Fibroblast of lung (primary cell): ENCODE measurements at places on chromosomes 2 and 18. TPM values are rescaled to one million over a fixed set of nuclear protein-coding genes. Genes with fewer than 3 reads are reported as not detected.
A peak's percentile ranks its signal among the peaks of the same experiment; 100 is the strongest.

DNA sequence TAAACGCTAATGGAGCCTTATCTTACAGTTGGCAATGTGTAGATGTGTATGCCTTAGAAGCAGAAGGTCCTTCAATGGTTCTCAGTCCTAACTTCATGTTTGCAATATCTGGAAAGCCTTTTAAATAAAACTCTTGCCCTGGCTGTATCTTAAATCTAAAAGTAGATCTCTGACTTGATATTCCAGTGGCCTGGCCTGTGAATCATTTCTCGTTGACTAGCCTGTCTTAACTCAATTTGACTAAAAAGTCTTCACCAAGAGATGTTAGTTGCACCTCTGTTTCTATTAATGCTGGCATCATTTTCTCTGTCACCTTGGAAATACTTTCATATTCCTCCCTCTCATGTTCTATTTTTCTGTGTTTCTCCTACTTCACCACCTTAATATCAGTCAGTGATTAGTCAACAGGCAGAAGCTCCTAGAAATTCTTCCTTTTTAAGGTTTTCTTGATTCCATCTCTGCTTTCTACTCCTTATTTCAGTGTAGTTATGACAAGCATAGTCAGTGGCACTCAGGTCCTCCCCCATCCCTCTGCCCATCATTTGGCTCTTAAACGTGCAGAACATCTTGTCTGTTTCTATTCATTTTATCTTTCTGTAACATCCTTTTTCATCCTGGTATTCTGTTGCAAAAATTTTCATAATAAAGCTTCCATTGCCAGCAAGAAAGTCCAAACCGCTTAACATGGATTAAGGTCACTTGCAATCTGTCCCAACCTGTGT is 4.3 kb downstream of the ITGAV start:
- no peak for DNase-seq

GRCh38 chr2:235666213-235666781 is 172.5 kb downstream of the AGAP1 start:
- DNase-seq, result peak; percentile 95

DNA sequence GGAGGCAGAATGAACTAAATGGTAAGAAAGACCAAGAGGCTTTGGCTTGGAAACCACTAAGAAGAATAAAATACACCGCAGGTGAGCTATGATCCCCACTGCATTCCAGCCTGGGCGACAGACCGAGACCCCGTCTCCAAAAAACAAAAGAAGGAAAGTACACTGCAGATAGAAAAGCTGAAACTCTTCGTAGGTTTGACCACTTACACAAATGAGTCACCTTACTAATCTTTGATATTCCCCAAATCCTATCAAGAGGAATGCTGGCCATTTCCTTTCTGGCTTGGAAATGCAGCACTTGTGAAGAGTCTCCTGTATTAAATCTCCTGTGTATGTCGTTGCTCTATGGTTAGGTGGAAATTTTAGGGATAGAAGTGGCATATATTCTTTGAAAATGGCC is 108.8 kb downstream of the MTCL1 start:
- DNase-seq, result peak; percentile 92

Gene MOCOS
- 9.0 and 13.9 TPM in 2 replicates for total RNA-seq

Gene ZNF516
- total RNA-seq, result 28.0 and 32.7 TPM in 2 replicates

DNA sequence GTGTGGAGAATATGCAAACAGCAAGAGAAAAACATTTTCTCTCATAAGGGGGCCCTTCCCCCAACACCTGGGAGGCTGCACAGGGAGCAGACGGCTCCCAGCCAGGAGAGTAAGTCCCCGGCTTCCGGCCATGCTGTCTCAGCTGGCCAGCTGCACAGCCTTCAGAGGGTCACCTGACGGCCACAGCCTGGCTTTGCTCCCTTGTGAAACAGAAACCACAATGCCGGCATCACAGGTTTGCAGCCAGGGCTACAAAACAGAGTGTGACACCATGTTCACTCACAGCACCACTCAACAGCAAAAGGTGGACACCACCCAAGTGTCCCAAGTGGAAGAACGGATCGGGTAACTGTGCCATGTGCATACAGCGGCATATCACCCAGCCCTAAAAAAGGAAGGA is 86.9 kb upstream of the GPC1 start:
- DNase-seq, result no peak

Gene RESP18
- total RNA-seq, result not detected in 2 replicates

DNA sequence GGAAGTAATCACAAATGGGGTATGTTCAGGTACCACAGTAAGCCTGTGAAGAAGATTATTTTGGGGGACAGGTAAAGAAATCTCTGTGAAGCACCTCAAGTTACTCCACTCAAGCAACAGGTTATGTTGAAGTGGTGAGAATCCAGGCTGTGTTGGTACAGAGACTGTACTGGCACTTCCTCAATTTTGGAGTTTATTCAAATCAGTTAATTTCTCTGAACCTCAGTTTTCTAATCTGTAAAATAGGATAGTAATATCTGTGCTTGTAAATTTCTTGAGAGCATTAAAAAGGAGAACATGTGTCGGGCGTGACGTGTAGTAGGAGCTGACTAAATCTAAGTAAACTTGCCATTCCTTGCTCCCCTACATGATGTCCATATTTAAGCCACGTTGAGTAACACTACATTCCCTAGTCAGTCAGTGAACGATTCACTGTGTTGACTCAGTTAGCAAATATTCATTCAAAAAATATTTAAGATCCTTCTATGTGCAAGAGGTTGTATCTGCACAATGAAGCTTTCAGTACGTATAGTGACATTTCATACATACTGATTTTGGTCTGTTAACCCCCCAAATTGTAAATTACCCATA is 504.2 kb downstream of the ZEB2 start:
- peak; percentile 89 for DNase-seq

Gene LMAN2L
- total RNA-seq, result 27.0 and 41.1 TPM in 2 replicates

DNA sequence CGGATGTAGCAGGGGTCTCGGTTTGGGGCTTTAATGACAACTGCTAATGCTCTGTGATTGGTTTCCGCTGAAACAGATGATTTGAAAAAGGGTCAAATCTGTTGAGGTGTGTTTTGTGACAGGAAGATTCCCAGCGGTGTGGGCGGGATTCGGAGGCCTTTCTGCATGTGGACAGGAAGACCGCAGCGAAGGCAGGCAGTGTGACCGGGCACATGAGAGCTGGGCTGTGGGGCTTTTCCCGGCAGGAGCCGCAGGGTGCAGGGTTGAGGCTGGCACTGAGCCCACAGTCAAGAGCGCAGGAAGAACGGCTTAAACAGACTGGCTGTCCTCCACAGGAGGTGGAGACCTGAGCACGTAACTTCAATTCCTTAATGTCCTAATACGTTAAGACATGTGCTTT is 180.0 kb upstream of the TPO start:
- no peak for DNase-seq

DNA sequence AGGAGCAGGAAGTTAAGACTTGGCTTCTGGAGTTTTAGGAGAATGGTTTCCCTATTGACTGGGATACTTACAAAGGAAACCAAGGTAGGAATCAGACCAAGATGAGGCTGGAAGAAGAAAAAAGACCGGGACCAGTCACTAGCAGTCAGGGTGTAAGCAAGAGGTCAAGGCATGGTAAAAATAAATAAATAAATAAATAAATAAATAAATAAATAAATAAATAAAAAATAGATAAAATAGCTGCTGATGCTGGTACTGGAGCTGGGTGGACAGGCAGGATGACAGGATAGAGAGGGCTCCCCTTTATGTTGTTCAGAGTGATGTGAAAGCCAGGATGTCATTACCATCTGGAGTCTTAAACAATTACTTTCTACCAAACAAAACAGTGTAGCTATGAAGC is 89.9 kb downstream of the MYO5B start:
- DNase-seq, result no peak

GRCh38 chr2:41194230-41194629 is 742.3 kb upstream of the SLC8A1 start:
- peak; percentile 75 for DNase-seq

DNA sequence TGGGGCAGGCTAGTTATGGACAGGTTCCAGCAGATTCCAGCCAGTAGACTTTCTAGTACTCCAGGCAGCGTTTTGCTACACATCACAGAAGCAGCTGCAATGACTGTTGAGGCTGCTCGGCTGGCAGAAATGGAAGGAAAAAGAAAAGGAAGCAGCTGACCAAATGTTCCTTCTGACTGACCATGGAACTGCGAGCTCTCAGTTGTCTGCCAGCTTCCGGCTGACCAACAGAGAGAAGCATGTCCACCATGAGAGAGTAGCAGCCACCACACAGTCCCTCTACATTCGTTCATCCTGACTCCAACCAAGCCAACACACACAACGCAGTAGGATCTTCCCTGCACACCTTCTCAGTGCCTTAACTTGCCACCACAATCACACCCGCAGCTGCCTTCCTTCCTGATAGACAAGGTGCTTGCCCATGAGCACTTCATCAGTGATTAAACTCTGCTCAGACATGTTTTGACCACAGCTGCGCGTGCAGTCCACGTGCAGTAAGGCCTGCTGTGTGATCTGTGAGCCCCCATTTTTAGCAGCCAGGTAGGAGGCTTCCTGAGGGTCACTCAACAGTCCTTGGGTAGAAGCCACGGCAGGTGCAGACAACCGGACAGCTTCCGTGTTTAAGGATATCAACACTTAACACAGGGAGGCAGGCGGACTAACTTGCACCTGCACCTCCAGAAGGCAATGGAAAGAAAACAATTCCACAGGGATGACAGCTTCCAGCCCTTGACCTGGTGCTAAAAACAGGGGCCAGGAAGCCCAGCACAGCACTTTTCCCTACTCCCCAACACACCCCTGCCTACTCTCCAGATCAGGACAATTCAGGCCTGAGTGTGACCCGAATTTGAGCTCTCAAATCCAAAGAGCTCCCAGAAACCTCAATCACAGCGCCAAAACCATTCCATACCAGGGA is 996 bp downstream of the TGFBRAP1 start:
- peak; percentile 26 for DNase-seq

DNA sequence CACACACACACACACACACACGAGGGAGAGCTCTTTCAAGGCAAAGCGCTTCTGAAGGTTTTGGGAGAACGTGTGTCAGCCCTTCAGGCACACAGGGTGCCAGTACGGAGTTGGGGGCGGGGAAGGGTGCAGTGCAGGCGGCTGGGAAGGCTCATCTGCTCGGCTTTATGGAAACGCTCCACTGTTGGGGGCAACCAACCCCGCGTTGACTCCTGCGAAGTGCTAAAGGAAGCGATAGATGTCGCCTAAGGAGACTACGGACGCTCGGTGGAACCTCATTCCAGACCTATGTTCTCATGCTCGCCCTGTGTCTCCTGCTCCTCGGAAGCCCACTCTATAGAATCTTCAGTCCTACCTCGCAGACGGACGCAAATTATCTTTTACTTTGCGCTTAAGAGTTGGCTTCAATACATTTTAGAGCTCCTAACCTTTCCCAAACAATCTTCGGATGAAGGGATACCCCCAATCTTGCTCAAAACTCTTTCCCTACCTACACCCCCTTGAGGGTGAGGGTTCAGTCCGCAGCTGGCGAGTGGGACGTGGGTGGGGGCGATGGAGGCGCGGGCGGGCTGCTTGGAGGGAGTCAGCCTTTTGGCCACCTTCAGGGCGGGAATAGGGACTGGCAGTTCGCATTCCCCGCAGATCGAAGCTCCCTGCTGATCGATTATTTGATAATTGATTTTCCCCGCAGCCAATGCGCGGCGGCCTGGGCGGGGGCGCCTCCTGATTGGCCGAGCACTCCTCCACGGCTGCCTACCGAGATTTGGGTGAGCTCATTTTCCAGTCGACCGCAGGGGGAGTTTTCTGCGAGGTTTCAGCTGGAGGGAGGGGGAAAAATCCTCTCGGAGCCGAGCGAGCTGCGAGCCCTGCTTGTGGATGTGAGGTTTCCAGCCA is 1.9 kb upstream of the MEIS1 start:
- peak; percentile 98 for DNase-seq

- peak; percentile 30 for DNase-seq
These were observed 4.3 kb downstream of the SMYD5 start for GRCh38 chr2:73218298-73218697.

- peak; percentile 54 for DNase-seq
These were observed 100.8 kb upstream of the ATP5MC3 start for GRCh38 chr2:175282300-175282699.

DNA sequence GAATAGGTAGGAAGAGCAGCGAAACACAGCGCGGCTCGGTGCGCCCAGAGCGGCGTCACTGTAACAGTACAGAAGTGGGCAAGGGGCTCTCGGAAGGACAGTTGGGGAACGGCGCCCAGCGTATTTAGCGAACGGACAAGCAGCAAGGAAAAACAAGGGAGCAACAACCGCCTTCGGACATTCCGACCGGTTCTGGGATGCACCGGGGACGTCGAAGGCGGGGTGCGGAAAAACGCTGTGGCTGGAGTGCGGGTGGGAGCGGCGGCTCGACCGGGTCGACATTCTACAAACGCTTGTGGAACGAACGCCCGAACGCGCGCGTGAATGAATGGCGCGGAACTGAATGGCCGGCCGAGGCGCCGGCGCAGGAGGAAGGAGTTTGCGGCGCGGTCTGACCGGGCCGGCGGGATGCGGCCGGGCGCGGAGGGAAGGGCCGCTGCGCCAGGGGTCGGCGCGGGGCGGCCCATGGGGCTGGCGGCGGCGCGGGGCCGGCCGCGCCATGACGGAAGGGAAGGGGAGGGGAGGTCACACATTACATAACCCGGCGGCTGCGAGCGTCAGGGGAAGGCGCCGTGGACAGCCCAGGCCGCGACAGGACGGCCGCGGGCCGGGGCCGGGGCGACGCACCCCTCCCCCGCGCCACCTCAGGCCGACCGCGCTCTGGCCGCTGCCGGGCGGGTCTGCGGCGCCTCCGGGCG is 605 bp downstream of the REV1 start:
- peak; percentile 45 for DNase-seq

DNA sequence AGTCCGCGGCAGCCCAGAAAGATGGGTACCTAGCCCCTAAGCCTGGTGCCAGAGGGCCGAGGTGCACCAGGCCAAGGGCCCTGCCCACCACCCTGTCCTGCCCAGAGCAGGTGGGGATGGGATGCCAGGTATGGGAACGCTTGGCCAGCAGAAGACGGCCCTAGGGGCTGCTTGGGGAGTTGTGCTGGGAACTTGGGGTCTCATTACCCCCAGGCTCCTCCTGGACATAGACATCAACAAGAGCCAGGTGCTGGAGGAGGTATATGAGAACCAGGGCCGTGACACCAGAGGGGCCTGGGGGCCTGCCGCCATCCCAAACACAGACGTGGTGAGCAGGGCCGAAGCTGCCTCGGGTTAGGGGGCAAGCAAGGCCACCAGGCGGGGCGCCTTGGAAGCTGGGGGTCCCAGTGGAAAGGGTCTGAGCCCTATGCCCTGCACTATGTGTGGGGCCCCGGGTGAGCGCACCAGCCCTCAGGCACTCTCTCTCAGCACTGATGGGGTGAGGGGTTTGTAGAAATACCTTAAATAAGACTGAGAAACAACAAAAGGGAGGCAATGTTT is 46.9 kb downstream of the FER1L5 start:
- no peak for DNase-seq

Gene LAMA3
- total RNA-seq, result 8.5 and 13.2 TPM in 2 replicates

- no peak for DNase-seq
These were observed 62.9 kb upstream of the BZW1 start for GRCh38 chr2:200748779-200749178.

DNA sequence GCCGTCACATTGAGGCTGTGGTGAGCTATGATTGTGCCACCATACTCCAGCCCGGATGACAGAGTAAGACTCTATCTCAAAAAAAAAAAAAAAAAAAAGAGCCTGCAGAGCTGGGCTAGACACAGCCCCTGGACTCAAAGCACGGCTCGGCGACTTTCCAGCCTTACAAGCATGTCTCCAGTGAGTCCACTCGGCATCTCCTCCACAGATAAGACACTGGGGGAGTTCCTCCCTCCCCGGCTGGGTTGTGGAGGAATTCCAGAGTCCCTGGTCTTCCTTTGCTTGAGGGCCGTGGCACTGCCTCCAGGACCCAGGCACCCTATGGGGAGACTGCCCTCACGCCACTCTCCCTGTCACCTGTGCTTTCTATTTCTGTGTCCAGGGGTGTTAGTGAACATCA is 30.9 kb upstream of the RPL31 start:
- no peak for DNase-seq
